ENCODE measurements at places on chromosomes 7 and 10.
A peak's percentile ranks its signal among the peaks of the same experiment; 100 is the strongest.

DNA sequence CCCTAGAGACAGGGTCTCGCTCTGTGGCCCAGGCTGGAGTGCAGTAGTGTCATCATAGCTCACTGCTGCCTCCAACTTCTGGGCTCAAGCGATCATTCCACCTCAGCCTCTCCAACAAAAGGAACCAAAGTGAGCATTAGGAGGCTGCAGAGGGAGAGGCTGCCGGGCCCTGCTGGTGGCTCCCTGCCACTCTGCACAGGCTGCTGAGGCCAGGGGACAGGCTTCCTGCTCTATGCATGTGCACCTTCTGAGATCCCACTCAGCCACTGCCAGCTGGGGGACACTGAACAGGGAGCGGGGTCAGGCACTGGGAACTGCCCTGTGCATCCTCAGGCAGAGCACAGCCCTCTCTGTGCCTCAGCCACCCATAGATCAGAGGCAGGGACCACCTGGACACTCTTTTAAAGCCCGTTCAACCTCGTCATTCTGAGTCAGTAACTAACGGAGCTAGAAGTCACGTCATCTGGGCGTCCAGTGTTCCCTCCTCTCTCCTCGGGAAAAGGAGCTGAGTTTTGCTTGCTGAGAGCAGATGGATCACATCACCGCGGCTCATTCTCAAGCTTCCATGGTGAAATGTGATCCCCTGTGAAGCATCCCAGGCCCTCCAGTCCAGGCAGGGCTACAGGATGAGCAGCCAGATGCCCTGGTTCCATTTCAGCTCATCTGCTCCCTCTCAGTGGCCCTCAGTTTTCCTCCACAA, 109.6 kb downstream of the MYL10 start:
- DNase-seq = no peak

DNA sequence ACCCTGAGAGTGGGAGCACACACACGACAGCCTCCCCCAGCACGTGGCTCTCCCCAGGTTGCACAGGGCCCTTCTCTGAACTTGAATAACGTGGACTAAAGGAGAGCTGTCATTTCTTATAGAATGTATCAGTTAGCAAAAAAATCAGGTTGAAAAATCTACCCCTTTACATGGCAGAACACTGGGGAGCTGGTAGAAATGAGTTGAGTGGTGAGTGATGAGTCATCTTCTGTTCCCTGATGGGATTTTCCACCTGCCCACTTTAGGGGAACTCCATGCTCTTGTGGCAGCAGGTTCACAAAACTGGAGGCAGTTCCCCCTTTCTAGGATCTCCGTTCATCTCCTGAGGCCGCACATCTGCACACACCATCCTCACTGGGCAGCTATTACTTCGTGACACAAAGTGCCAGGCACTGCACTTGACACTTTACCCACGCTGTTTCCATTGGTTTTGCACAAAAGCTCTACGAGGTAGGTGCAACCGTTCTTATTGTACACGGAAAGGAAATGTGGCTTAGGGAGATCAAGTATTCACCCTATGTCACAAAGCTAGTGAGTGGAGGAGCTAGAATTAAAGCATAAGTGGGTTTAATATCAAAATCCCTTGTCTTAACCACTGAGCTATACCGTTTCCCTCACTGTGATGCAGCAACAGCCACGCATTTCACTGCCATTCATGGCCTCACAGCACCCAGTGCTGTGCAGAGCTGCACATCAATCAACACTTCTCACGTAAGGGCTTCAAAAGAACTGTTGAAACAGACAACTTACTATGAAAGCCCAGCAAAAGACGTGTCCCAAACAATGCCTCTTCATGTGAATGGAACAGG, 80.2 kb downstream of the RNF216 start:
- no peak for DNase-seq

- DNase-seq = no peak
Observed at GRCh38 chr10:13956826-13957225, 370.1 kb downstream of the PRPF18 start.

DNA sequence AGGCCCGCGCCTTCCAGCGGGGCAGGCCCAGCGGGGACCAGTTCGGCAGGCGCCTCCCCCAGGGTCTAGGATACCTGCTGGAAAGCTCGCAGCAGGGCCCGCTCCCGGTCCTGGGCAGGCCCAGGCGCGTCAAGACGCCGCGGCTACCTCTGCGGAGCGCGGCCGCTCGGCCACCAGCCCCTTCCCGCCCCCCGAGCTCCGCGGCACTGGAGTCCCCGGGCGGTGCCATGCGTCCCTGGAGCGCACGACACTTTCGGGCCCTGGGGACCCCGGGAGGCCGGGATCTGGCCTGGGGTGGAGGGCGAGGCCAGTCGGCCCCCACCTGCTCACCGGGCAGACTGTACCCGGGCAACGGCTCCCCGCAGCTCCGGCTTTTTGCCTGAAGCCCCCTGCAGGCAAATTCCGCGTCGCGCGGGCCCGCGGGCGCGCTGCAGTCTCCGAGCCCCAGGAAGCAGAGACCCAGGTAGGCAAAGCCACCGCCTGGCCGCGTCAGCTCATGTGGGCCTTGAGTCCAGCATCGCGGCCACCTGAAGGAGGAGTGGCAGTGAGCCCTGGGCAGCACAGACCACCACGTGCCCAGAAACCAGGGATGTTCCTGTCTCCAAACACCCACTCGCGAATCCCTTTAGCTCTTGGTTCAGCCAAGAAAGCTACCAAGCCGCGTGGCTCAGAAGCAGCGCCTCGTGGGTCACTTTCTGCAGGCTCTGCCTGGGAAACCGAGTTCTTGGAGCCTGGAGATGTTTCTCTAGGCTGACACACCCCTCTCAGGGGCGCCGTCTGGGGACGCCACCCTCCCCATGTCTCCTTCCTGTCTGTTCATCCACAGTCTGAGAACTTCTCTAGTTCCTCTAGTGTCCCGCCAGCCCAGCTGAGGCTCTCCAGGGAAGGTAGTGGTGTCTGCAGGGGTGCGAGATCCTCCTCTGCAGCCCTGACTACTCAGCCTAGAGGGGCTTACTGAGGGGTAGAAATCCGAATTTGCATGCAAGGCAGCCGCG, 46.1 kb upstream of the APBB1IP start:
- DNase-seq = no peak

DNA sequence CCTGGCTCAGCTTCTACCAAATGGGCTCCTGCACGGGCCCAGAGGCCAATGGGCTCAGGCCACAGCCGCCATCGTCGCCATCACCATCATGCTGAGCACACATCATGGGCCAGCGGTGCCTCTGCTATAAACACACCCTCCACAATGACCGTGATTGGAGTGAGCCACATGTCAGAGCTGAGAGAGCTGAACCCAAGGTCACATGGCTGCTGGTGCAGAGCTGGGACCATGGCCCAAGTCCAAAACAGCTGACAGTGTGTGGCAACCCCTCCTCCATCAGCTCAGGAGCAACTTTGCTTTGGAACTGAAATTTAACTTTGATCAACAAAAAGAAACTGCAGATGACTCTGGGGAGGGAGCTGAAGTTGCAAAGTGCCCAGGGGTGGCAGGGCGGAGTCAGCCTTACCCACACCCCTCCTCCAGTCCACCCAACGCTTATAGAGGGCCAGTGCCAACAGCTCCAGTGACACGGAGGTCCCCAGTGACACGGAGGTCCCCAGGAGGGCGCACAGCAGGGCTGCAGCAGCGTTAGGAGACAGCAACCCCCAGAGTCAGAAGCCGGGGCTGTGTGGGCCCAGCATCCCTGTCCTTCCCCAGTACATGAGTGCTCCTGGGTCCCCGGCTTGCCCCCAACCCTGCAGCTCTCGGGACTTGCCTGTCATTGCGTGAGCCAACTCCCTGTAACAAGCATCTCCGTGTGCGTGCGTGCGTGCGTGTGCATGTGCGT, 249.6 kb downstream of the ELFN1 start:
- DNase-seq = no peak

GRCh38 chr10:120609006-120609405, 152.0 kb downstream of the PLPP4 start:
- no peak for DNase-seq

DNA sequence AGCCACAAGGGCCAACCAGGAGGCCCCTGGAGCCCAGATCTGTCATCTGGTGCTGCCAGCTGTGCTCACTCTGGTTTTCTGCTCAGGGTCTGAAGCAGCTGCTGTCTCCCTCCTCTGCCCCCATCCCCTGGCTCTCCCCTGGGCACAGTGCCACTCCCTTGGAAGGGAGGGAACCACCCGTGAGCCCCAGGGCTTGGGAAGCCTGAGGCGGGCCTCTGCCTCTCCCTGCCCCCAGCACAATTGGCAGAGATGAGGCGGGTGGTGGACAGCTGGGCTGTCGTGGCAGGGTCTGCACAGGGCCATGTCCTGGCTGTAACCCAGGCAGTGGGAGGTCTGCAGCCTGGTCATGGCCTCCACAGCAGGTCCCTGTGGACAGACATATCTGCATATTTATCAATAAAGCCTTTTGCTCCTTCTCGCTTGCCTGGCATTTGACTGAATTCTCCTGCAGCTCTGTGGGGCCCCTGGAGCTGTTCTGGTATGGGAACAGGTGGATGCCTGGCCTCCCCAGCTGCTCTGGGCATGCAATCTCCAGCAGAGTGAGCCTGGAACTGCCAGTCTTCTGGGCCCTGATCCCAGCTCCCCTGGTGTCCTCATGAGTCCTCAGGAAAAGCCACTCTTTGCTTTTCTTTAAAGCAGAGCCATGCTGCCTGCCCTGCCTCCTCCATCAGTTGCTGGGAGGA, 1.6 kb upstream of the ANKRD2 start:
- no peak for DNase-seq

DNA sequence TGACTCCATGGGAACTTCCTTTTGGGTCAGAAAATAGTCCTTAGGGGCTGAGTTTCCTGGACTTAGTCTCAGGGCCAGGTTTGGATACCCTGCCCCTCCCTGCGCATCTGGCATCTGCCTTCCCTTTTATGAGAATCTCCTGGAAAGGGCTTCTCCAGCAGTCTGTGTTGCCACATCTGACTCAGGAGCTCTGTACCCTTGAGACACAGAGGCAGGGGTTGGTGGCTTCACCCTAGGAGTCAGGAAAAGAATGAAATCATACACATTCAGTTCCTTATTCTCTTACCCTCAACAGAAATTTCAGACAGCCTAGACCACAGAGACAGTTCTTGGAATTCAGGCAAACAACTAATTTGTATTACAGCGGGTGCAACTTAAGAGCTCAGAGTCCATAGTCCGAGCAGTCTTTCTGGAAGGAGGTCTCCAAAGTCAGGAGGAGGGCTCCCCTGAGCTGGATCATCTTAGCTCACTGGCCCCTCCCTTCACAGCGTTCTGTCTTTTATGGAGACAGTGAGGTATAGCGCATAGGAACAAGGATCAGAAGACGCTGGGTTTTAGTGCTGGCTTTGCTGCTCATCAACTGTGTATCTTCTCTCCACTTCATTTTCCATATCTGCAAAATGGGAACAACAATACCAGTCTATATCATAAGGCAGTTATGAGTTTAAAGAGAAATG, 3.0 kb upstream of the PLAU start:
- DNase-seq = peak; percentile 94

GRCh38 chr10:67722113-67722512, 26.1 kb upstream of the CTNNA3 start:
- no peak for DNase-seq

- DNase-seq = no peak
Observed at GRCh38 chr10:116440330-116441030, 12.8 kb downstream of the PNLIPRP3 start.

DNA sequence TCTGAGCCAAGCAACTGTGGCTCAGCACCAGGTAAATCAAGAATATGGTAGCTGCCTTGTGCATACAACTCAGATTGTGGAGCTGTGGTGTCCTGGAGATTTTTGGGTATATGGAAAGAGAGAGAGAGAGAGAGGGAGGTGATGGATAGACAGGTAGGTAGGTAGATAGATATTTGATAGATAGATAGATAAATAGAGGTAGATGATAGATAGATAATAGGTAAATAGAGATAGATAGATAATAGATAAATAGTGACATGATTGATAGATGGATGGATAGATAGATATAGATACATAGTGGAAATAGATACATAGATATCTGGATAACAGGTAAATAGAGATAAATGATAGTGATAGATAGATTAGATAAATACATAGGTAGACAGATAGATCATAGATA, 206.3 kb downstream of the KLF6 start:
- DNase-seq = no peak

GRCh38 chr7:64888901-64889685, 14.0 kb upstream of the ZNF273 start:
- no peak for DNase-seq

DNA sequence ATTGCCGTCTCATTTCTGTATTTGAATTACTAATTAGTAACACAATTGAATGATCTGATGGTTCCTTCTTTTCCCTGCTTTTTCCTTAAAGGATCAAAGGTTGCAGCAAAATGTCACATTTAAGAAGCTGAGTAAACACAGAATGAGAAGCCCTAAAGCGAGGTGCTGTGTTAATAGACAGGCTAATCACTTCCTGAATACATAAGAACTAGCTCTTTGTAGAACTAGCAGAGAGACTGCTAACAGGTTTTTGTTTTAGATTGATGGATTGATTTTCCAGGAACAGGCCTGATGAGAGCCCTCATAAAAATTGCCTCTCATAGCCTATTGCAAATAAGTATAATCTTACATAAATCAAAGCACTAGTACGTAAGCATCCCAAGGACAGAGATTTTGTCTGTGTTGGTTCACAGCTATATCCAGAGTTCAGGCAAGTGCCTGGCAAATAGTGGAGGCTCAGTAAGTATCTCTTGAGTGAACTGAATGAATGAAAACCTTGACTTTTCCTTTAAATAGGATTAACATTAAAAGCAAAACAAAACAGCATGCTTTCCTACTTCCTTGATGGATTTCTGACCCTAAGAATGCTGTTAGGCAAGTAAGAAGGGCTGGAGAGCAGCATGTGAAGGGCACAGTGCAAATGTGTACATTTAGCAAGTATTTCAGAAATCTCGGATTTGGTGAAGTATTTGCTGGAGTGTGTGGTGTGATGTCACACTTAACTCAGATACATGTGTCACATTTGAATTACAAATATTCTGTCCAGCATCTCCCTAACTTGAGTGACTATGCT, 3.3 kb downstream of the TMEM229A start:
- no peak for DNase-seq

DNA sequence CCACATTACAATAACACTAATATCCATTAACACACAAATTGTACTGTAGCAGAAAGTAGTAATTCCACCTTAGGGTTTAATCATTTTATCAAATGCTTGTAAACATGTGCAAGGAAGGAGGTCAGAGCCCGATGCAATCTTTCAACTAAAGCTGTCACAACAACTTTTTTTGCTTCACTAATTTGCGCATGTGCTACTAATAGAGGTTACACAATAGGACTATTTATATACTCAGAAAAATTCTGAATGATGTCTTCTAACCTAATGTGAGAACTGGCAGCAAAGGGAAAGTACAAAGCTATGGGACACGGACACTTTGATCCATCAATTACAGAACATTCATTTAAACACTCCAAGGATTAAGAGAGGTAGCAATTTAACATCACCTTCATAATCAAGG, 244.4 kb downstream of the CHCHD3 start:
- DNase-seq = no peak

GRCh38 chr10:92747600-92747999, 57.8 kb downstream of the HHEX start:
- no peak for DNase-seq

GRCh38 chr7:136692221-136692620, 176.2 kb upstream of the CHRM2 start:
- DNase-seq = no peak

DNA sequence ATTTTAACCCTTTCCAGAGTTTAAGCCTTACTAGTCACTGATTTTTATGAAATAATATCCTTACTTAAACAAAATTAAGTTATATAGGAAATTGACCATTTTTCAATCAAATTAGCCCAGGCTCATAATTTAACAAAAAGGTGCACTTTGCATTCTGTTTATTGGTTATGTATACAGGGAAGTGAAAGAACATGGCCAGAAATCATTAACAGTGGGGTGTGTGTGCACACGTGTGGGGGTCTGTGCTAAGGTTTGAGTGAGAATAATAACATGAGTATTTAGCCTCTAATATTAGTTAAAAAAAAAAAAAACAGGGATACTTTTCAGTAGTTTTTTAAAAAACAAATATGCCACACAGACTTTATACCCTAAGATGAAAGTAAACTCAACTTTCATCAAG, 510.5 kb upstream of the PFKP start:
- DNase-seq = no peak
